IMR-90 (cell line): ENCODE measurements at places on chromosomes 5 and 9. TPM values are rescaled to one million over a fixed set of nuclear protein-coding genes. Genes with fewer than 3 reads are reported as not detected.

GRCh38 chr5:139912158-139912557, 116.5 kb downstream of the PSD2 start:
- no peaks in the 10 kb centered on the region for H3K36me3 ChIP-seq
- H3K4me3 ChIP-seq: no peak overlapping the region
- H3K27me3 ChIP-seq: peaks cover 38% of the 10 kb centered on the region
- no peak overlapping the region for H3K27ac ChIP-seq
- DNase-seq: no peak

GRCh38 chr5:644509-644908, 32.4 kb downstream of the CEP72 start:
- no peaks in the 10 kb centered on the region for H3K27me3 ChIP-seq
- H3K4me3 ChIP-seq: no peak overlapping the region
- no peak overlapping the region for H3K27ac ChIP-seq
- H3K36me3 ChIP-seq: peaks cover 18% of the 10 kb centered on the region
- no peak for DNase-seq
- no peaks in the 10 kb centered on the region for H3K4me1 ChIP-seq

DNA sequence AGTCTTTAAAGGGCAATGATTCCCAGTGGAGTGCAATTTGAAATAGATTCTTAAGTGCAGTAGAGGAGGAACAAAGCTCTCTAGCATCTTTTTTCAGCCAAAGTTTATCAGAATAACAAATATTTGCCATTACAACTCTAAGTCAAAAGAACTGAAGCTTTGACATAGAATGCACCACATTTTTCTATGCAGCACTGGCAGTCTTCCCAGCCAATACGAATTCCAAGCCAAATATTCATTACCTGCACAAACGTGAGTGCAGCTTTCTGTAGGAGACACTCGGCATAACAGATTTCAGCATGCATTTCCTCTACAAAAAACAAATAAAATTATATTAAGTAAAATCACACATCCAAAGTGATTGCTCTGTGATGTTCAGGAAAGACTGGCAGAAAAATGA, 103.4 kb downstream of the TTC39B start:
- H3K4me3 ChIP-seq: no peak overlapping the region
- no peak overlapping the region for H3K27ac ChIP-seq
- no peaks in the 10 kb centered on the region for H3K36me3 ChIP-seq

DNA sequence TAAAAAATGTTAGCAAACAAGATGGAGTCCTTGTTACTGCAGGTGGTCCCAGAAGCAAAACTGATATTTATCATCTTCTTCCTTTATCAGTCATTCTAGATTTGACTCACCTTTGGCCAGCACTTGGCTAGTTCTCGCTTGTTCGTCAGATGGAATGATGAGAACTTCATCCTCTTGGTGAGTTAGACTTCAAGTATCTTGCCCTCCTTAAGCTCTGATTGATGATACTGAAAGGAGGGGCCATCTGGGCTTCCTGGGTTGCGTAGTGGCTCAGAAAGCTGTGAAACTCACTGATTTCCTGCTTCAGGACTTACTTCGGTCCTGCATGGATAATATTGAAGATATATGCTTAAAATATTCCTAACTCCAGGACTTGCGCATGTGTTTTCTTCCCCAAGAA, 1248.2 kb upstream of the CDH9 start:
- no peaks in the 10 kb centered on the region for H3K4me1 ChIP-seq
- no peak for DNase-seq
- no peaks in the 10 kb centered on the region for H3K27me3 ChIP-seq
- H3K27ac ChIP-seq: no peak overlapping the region
- no peaks in the 10 kb centered on the region for H3K36me3 ChIP-seq

DNA sequence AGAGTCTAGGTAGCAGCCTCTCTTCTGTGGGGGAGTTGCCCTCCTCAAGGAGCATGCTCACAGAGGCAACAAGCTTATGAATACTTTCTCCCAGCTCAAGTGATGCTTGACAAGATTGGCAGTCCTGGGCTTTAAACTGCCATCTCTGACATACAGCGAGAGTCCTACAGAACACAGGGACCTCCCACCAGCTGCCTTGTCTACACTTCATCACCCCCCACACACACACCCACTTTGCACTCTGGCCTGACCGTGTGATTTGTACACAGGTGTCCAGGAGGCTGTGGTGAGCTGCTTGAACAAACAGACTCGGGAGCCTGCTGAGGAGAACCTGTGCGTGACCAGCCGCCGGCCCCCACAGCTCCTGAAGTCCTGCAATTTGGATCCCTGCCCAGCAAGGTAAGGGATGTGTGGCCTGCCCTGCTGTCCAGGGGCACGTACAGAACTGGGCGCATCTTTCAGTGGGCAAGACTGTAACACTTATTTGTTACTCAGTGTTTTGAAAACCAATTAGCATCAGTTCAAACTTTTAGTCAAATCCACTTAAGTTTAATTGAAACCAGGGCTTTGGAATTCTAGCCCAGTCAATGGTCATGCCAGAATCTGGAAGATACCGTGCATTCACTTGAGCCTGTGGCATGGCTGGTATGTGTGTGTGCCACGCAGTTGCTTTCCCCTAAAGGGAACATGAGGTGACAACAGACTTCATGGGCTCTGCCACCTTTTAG, 247.5 kb downstream of the ADAMTSL1 start:
- no peaks in the 10 kb centered on the region for H3K27me3 ChIP-seq
- no peaks in the 10 kb centered on the region for H3K4me1 ChIP-seq
- no peaks in the 10 kb centered on the region for H3K36me3 ChIP-seq
- DNase-seq: no peak
- no peak overlapping the region for H3K4me3 ChIP-seq

ENC1 gene
- total RNA-seq: 55.8 and 70.8 TPM in 2 replicates

KCNN2 gene
- total RNA-seq: 2.2 and 3.3 TPM in 2 replicates

PCDHB10 gene
- total RNA-seq: under 0.01 and 0.18 TPM in 2 replicates

FKTN gene
- 20.3 and 23.9 TPM in 2 replicates for total RNA-seq

TMEM245 gene
- total RNA-seq: 51.7 and 57.9 TPM in 2 replicates

PCSK1 gene
- not detected in 2 replicates for total RNA-seq

MAP3K1 gene
- 18.8 and 21.9 TPM in 2 replicates for total RNA-seq

IFNA13 gene
- total RNA-seq: not detected in 2 replicates
